ENCODE measurements at places on chromosomes 5 and 9.
A peak's percentile ranks its signal among the peaks of the same experiment; 100 is the strongest.

GRCh38 chr9:91154686-91155085, 207.0 kb downstream of the AUH start:
- DNase-seq, result peak; percentile 79

- no peak for DNase-seq
Observed at GRCh38 chr9:113570749-113571711, 107.5 kb downstream of the RGS3 start.

- DNase-seq, result no peak
Observed at GRCh38 chr5:1026700-1027621, 18.4 kb downstream of the NKD2 start.

GRCh38 chr9:125829743-125830142, 82.6 kb downstream of the PBX3 start:
- DNase-seq, result no peak

DNA sequence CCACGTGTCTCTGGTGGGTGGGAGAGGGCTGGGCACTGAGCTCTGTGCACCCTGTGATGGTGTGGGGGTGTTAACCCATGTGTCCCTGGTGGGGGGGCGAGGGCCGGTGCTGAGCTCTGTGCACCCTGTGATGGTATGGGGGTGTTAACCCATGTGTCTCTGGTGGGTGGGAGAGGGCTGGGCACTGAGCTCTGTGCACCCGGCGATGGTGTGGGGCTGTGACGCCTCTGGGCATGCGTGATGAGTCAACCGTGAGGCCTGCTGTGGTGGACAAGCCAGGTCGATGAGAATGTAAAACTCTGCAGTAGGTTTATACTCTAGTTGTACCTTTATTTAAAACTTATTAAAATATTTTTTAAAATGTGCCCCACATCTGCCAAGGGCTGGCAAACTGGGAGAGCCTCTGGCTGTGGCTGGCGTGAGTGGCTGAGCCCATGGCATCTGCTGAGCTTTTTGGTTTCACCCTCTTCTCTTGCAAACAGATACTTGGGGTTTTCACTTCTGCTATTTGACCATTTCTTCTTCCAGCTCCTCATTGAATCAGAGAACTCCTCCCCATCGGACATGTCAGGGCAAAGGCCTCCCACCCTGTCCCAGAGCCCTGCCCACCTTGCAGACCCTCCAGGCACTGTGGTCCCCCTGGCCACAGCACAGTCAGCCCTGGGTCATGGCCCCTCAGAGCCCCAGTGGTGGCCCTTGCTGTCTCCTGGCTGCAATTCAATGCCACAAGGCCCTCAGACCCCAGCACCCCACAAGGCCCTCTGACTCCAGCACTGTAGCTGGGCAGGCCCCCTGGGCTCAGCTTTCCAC, 18.5 kb upstream of the EXOC3 start:
- DNase-seq, result no peak

GRCh38 chr5:16754601-16755000, 137.8 kb upstream of the RETREG1 start:
- no peak for DNase-seq
